T-helper 9 cell (primary cell): ENCODE measurements at places on chromosomes 4 and X.

GRCh38 chr4:158581161-158581560, 59.5 kb downstream of the RXFP1 start:
- no peak for DNase-seq

GRCh38 chr4:89469930-89470375, 162.4 kb upstream of the GPRIN3 start:
- DNase-seq = no peak

GRCh38 chrX:41449615-41450014, 2.5 kb downstream of the NYX start:
- no peak for DNase-seq

- DNase-seq = no peak
Observed at GRCh38 chrX:134452596-134452995, 7.4 kb upstream of the HPRT1 start.

DNA sequence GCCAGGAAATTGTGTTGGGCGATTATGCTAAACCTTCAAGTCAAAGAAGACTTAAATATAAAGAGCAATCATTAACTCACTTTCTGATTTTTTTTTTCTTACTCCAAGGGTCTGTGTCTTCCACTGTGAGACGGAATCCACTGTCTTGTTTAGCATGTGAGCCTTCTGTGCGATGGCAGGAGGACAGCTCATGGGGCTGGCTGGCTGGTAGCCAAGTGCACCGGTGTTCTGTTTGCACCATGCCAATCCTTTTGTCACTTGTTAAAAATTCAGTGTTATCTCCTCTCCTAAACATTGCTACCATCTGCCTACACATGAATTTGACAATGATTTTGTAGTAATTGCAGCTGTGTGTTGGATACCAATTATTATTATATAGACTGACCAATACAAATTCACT, 1056.3 kb upstream of the IGFBP7 start:
- no peak for DNase-seq

GRCh38 chr4:39025552-39026085, 6.6 kb downstream of the TMEM156 start:
- no peak for DNase-seq

DNA sequence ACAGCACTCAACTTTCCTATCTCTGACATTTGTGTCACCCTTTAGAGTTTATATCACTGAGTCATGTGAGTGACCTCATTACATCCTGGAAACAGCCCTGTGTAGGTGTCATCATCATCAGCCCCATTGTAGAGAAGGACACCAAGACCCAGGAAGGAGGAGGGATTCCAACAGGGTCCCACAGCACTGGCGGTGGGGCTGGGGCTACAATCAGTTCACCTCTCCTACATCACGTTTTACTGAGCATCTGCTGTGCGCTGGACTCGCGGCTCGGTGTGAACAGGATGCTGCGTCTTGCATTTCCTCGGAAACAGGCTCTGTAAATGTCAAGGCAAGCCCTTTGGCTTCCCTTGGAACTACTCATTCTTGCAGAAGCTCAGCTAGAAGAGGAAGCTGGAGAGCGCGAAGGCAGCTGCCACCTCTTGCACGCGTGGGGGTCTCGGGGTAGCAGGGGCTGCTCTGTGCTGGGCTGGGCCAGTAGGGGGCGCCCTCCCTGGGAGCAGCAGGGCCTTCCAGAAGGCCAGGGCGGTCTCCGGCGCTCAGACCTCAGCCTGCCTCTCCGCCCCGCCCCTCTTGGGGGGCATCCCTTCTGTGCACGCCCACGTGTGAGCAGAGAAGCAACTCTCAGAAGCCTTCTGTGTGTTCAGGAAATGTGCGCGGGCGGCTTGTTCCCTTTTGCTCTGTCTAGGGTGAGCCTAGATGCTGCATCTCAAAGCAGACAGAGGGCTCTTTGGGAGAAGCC, 29.0 kb downstream of the REELD1 start:
- DNase-seq = peak; percentile 32

DNA sequence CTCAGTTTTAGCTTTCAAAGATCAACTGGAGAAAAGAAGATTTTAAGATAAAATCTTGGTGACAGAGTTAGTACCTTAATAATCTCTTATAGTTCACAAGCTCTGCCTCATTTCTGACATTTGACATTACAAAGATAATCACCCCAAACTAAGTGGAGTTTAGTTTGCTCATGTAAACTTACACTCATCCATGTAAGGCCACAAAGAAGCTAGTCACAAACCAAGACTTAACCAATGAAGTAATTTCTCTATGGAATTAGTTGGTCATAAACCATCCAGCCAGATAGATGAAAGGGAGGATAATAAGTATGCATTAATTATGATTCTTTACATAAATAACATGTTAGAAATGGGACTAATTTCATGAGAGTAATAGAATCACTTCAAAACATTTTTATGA, 159.2 kb downstream of the FAM13A start:
- no peak for DNase-seq

GRCh38 chr4:101968364-101968763, 177.8 kb downstream of the BANK1 start:
- no peak for DNase-seq

- no peak for DNase-seq
Observed at GRCh38 chr4:81509822-81510221, 38.1 kb upstream of the RASGEF1B start.

GRCh38 chrX:10130354-10130753, 26.4 kb upstream of the CLCN4 start:
- DNase-seq = no peak

DNA sequence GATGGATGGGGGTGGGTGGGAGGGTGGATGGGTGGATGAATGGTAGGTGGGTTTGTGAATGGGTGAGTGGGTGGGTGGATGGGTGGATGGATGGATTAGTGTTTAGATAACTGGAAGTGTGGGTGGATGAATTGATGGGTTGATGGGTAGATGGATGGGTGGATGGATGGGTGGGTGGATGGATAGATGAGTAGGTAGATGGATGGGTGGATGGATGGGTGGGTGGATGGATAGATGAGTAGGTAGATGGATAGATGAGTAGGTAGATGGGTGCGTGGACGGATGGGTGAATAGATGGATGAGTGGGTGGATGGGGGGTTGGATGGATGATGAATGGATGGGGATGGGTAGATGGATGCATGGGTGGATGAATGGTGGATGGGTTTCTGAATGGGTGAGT, 20.3 kb upstream of the ASMTL start:
- no peak for DNase-seq

DNA sequence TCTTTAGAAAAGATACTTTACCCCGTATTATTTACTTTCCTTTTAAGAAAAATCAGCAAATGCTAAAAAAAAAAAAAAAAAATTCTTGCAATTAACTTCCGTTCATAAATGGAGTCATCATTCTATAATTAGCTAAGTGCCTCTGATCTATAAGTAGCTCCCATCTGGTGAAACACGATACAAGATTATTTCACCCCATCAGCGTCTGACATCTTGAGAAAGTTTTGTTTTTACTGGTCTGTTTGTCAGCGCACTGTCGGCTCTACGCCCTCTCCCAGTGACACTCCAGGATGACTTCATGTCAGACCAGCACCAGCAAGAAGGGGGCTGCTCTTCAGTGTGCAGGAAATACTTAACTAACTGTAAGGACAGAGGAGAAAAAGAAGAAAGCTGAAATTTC, 108.3 kb downstream of the AFAP1 start:
- no peak for DNase-seq

- no peak for DNase-seq
Observed at GRCh38 chrX:43314525-43314924, 341.6 kb upstream of the MAOA start.

DNA sequence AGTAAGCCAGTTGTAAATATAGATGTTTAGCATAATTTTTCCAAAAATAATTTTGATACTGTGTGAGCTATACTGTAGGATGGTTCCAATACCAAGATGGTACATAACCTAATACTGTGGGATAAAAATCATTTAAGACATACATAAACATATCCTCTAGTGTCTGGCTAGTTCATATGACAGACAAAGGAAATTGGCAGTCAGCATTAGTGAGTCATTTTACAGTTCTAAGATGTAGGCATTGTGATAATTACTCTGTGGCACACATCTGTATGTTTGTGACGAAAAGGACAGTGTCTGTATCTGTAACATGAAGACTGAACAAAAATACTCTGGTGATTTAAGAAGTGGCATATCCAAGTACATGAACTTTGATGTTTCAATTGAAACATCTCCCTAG, 49.6 kb downstream of the UGT2A2 start:
- DNase-seq = no peak

- no peak for DNase-seq
Observed at GRCh38 chr4:161486461-161486860, 677.3 kb downstream of the FSTL5 start.

DNA sequence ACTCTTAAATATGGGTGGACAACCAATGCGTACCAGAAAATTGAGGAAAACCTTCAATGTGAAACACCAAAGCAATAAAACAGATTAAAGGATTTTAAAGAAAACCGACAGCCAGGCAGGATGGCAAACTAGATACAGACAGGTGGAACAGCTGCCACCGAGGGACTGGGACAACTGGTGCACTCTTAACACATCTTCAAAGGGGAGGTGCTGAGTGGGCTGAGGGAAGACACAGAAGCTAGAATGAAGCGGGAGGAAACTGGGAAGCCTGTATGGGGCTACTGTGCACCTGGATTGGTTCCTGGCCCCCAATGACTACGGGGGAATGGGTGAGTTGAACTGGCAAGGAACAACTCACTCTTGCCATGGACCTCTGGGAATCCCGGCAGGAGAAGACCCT, 20.7 kb downstream of the ZNF280C start:
- DNase-seq = no peak

DNA sequence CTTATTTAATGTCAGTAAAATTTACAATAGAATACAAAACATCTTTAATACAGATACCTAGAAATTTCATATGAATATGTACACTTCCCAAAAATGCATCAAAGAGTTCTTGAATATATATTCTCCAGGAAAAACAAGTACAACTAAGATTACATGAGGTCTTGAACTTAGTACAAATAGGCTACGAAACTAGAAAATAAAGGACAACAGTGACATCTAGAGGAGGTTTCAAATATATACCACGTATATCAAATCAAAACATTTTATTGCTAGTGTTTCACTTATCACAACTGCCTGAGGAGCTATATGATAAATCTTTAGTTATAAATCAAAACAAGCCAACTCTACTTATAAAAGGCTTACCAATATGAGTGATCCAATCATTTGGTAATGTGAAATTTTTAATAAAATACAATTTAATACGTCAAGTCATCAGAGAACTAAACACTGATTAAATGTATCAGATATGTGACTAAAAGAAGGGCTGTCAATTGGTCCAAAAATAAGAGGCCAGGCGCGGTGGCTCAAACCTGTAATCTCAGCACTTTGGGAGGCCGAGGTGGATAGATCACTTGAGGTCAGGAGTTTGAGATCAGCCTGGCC, 36.6 kb downstream of the ANAPC10 start:
- DNase-seq = no peak

DNA sequence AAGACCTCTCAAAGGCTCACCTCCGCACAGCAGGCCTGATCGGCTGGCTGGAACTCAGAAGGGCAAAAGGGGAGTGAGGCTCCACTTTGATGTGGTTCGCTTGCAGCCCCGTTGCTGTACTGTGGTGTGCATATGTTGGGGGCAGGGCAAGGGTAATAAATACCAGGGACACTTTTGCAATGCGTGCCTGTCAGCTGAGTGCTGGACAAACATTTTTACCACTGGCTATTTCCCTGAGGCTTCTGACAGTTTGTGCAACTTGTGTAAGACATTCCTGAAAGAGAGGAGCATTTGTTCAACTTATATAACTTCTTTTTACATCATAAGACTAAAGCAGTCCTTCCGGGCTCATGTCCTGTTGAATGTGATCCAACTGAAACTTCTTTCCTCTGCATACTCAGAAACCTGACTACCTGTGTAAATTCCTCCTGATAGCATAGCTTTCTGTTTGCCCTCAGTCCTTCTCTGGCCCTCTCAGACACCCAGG, 82.3 kb downstream of the SPRY1 start:
- no peak for DNase-seq

GRCh38 chrX:154426916-154427770, 1.3 kb upstream of the ATP6AP1 start:
- DNase-seq = no peak

DNA sequence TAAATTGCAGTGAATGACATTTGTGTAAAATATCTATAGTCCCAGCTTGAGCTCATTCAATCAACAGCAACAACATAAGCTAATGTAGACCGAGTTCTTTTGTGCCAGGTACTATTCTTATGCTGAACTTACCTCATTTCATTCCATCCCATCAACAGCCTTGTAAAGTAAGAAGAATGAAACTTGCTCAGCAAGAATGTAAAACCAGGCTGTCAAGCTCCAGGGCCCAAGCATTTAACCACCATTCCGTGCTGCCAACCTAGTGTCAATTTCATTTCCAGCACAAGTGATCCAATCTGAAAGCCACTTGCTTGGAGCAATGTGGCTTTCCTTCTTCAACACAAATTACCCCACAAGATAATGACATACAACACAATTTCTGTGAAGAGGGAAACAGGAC, 36.6 kb downstream of the RASSF6 start:
- no peak for DNase-seq

- DNase-seq = no peak
Observed at GRCh38 chrX:9562851-9563250, 98.0 kb downstream of the TBL1X start.

- no peak for DNase-seq
Observed at GRCh38 chrX:52977953-52978352, 19.6 kb upstream of the FAM156A start.

GRCh38 chrX:96540111-96540631, 144.5 kb upstream of the DIAPH2 start:
- no peak for DNase-seq

DNA sequence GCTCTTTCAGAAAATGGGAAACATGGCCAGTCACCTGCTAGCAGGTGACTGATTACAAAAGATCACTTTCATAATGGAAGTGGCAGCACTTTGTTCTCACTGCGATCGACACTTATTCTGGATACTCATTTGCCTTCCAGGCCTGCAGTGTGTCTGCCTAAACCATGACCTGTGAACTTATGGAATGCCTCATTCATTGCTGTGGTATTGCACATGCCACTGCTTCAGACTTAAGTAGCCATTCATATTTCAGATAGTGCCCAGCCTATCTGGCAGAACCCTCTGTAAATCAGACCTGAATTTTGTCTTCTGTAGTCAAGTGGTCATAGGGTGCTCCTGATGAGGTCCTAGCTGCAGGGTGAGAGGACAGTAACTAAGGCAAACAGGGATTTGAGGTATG, 23.3 kb upstream of the MGST2 start:
- no peak for DNase-seq

- DNase-seq = no peak
Observed at GRCh38 chrX:123588723-123589122, 144.1 kb downstream of the THOC2 start.

DNA sequence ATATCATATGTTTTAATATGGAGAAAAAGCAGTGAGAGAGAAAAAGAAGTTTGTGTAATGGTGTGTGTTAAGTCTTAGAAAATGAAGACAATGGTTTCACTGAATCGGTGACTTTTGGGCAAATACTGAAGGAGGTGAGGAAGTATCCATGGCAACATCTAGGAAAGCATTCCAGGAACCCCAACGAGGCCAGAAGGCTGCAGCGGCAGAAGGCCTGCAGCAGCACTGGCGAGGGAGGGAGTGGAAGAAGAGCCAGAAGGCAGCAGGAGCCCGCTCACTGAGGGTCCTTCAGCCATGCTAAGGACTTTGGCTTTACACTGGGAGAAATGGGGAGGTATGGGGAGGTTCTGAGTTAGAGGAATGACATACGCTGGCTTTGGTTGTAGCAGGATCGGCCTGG, 26.8 kb downstream of the COQ2 start:
- no peak for DNase-seq
